Activated CD4-positive, CD25-positive, alpha-beta regulatory T cell (primary cell): ENCODE measurements at places on chromosomes 5 and 9.
A peak's percentile ranks its signal among the peaks of the same experiment; 100 is the strongest.

GRCh38 chr5:53874409-53874808 lies 314.0 kb downstream of the NDUFS4 start:
- no peak for DNase-seq

GRCh38 chr5:169168280-169168679 lies 132.7 kb downstream of the SLIT3 start:
- no peak for DNase-seq

DNA sequence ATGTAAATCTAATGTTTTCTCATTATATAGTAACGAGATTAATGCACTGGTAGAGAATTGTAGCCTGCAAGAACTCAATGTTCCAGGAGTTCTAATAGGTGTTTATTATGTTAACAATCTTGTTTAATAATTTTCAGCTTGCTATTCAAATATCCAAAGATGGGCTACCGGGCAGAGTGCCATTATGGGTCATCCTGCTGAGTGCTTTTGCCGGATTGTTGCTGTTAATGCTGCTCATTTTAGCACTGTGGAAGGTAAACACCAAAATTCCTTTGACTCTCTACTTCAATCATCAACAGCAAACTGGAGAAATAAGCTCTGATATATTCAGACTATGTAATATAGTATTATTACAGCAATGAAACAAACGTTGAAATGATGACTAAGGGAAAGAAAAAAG lies 41.9 kb upstream of the ITGA2 start:
- DNase-seq = no peak

GRCh38 chr9:82363682-82364081 lies 375.1 kb downstream of the SPATA31D1 start:
- no peak for DNase-seq

GRCh38 chr9:104903609-104904008 lies 24.3 kb downstream of the ABCA1 start:
- DNase-seq = no peak

DNA sequence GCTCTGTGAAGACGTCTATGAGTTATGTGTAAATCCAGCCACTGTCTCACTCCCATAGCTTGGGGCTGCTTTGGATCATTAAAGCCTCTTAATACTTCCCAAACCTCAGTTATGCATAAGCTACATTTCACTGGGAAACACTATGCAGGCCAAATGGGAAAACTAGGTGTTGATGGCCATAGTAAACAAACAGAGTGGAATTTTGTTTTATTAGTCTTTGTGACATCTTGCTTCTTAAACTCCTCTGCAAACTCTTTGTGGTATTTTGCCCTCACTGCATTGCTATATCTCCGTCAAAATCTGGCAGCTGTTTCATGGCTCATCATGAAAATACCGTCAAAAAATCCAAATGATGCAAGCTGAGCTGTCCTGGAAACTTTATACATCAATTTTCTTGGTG lies 167.2 kb upstream of the HMHB1 start:
- no peak for DNase-seq

DNA sequence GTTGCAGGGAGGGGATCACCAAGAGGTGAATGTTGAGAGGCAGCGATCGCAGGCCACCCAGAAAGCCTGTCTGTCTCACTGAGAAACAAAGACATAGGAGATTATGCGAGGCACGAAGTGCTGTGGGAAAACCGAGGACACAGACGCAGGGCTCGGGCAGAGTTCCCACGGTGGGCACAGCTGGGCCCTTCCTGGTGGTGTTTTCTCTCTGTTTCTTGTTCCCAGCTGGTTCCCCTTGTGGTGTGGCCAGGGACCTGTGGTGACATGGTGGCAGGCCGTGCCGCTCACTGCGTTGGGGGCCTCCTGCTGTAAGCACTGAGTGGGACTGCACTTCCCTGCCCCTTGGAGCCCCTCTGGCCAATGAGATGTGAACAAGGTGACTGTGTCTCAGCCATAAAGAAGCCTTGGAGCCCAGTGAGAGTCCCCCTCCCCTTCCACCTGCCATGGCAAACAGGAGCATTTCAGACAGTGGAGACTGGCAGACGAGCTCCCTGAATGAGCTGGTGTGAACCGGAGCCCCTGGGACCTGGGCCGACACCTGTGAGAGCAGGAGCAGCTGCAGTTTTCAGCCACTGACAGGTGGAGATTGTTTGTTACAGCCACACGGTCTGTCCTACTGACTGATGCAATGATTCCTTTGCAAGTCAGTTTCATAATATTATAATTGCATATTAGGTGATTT lies 13.2 kb upstream of the IRX4 start:
- no peak for DNase-seq

DNA sequence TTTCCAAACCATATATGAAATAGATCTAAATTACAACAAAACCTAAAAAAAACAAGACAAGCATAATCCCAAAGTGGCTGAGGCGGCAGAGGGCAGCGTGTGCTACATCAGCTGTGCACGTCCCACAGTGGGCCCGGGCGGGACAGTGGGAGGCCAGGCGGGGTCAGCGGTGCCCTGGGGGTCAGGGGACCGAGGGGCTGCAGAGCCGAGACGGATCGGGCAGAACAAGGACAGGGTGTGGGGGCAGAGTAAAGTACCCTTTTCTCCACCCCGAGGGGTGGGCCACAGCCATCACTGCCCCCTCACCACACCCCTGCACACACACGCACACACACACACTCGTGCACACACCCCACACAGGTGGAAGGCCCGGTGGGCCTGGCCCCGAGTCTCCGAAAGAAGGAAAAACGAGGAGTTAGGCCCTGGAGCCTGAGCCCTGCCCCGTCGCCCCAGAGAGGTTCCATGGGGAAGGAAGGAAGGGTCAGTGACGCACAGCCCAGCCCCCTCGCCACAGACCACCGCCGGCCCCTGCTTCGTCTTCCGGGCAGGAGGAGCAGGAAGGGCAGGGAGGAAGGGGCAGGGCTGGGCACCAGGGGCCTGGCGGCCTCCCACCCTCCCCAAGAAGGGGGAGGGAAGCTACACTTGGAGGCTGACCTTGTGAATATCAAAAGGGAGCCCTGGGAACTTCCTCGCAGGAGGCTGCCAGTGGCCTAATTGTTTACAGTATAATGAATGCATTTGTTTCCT lies 49.6 kb upstream of the UBAC1 start:
- DNase-seq = no peak

DNA sequence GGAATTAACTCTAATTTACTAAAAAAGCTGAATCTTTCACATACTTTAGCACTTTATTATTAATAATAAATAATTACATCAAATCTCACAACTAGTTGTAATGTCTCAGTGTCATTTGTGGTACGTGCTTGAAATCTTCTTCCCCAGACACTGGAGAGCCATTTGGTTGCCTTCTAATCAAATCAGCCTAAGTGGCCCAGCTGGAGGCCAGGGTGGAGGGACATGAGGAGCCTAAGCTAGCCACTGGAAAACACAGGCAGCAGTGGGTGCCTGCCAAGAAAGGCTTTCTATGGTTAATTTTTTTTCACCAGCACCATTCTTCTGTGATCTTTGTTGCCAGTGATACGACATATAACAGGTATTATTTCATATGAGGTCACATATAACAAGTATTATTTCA lies 117.0 kb downstream of the ERCC6L2 start:
- no peak for DNase-seq

GRCh38 chr5:41787265-41787664 lies 83.0 kb downstream of the OXCT1 start:
- DNase-seq = no peak

DNA sequence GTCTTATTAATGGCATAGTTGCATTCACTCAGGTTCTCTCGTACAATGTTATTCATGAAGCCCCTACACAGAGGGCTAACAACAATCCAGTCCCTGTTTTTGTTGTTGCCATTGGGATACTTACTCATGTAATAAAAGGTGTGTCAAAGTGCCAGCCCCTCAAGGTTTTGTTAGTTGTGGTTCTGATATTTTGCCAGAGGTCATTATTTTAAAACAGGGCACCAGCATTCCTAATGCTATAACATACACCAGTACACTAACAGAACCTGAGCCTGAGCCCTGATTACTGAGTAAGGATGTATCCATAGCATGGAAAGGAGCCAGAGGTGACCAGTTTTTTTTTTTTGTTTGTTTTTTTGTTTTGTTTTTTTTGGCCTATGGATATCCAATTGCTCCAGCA lies 50.2 kb downstream of the SMC2 start:
- DNase-seq = no peak

DNA sequence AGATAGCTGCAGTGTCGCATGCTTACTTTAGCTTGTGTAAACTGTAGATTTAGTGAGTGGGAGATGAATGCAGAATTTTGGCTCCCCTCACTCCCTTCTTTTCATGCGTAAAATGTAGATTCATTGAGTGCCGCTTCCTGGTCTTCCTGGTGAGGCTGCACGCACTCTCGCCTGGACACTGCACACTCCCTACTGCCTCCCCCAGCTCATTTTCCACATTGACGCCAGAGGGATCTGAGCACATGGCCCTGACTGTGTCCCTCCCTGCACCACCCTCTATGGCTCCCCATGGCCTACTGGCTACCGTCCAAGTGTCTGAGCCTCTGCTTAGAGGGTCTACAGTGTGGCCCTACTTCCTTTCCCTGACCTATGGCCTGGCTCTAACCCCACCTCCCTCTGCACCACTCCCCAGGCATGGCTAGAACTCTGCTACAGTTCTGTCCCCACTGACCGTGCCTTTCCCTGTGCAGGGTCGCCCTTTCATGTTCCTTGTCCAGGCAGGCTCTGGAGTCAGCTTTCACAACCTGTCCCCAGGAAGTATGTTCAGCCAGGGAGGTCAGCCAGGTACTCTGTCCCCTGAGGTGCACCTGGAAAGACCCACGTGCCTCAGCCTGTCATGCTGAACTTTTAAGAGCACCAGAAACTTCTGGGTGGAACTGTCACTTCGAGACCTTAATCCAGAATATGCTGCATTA lies 160.6 kb downstream of the COL23A1 start:
- no peak for DNase-seq

- no peak for DNase-seq
These were observed 328.1 kb downstream of the HINT1 start for GRCh38 chr5:130836729-130837649.

DNA sequence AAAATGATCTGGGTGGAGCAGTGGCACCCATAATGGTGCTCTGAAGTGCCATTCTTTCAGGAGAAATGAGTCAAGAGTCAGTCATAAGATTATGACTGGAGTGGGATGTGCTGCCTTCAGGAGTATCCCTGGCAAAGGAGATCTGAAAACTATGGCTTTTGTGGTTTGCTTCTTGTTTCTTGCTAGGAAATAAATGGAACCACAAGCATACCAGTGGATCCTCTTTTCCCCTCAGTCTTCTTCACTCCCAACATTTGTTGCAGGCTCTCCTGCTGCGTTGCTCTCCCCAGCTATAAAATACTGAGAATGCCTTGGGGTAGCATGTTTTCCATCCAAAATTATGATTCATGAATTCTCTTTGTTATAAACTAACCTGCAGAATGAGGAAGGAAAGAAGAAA lies 199.1 kb downstream of the NNT start:
- DNase-seq = no peak

- DNase-seq = no peak
These were observed 187.8 kb downstream of the GNAQ start for GRCh38 chr9:77843871-77844155.

DNA sequence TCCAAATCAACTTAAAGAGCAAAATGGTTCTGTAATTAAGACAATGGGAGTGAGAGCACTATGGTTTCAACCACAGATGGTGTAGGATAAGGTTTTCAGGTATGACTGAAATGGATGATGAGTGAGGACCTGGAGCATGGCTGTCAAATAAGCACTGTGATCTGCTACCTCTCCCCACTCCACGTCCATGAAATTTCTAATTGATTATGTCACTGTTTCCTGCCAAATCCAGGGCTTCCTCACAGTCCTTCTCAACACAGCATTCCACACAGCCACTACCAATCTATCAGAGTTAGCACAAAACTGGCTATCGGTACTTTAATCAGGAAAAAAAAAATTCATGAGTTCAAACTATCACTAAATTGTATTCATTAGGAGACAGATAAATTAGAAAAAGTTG lies 420.4 kb upstream of the WWC1 start:
- DNase-seq = no peak

DNA sequence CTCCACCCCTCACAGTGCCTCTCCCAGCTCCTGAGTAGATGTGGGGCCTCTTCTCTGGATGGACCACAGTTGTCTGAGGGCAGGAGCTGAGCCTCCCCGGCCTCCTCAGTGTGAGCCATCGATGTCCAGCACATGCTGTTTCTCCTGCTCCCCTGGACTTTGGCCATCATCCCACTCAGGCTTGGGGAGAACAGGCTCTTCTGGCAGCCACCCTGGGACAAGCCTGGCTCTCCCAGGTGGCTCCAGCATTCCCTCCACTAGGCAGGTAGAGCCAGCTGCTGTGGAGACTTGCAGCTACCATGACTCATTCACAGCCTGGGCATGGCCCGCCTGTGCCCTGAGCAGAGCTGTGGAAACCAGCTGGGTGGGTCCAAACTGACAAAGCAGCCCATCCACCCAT lies 77.0 kb downstream of the CSNK1A1 start:
- no peak for DNase-seq

GRCh38 chr9:126916909-126917308 lies 2.3 kb downstream of the RALGPS1 start:
- no peak for DNase-seq

GRCh38 chr5:57175551-57176309 lies 1.9 kb downstream of the GPBP1 start:
- DNase-seq = no peak

GRCh38 chr5:34467436-34467835 lies 188.7 kb upstream of the RAI14 start:
- no peak for DNase-seq

GRCh38 chr9:92760494-92760893 lies 4.1 kb downstream of the BICD2 start:
- no peak for DNase-seq

- no peak for DNase-seq
These were observed 7.0 kb downstream of the ASS1 start for GRCh38 chr9:130451509-130452388.

DNA sequence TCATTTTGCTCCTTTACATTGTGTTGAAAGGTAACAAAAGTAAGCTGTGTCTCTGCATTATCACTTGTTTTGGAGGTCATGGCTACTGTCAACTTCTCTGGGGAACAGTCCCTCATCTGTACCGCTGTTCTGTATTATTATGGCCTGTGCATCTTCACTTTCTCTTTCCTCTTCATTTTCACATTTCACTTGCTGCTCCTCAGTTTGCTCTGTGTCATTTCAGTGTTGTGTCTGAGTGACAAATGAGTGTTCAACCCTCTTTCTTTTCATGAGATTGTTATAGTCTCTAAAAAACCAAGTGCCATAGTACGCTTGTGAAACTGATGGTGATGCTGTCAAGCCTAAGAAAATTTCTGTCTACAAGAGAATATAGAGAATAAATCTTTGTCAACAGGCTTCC lies 122.0 kb upstream of the FER start:
- no peak for DNase-seq

DNA sequence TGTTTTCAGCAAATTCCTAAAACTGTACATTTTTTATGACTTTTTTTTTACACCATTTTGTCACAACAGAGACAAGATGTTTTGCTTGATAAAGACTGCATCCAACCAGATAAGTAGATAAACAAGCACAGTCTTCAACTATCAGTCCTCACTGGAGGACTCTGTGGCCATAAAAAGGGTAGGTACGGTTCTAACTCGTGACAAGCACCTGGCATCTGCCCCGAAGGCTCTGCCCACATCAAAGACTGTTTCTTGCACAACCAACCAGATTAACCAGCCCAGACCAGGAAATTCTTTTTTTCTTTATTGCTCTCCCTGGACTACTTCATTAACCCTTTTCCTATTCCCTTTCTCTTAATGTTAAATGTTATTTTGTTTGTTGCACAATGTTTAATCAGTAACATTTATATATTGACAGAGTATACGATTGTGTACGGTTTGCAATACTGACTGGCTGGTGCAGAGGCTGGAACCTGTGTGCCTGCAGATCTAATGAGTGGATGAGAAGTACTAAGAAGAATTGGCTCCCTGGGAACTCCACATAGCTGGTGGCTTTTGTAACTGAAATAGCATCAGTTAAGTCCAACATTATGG lies 74.1 kb downstream of the SERINC5 start:
- DNase-seq = peak; percentile 7
